BJ (cell line): ENCODE measurements at places on chromosomes 16 and 17.

- no peak for DNase-seq
Measured at GRCh38 chr17:75769536-75769935, 4.5 kb upstream of the GALK1 start.

DNA sequence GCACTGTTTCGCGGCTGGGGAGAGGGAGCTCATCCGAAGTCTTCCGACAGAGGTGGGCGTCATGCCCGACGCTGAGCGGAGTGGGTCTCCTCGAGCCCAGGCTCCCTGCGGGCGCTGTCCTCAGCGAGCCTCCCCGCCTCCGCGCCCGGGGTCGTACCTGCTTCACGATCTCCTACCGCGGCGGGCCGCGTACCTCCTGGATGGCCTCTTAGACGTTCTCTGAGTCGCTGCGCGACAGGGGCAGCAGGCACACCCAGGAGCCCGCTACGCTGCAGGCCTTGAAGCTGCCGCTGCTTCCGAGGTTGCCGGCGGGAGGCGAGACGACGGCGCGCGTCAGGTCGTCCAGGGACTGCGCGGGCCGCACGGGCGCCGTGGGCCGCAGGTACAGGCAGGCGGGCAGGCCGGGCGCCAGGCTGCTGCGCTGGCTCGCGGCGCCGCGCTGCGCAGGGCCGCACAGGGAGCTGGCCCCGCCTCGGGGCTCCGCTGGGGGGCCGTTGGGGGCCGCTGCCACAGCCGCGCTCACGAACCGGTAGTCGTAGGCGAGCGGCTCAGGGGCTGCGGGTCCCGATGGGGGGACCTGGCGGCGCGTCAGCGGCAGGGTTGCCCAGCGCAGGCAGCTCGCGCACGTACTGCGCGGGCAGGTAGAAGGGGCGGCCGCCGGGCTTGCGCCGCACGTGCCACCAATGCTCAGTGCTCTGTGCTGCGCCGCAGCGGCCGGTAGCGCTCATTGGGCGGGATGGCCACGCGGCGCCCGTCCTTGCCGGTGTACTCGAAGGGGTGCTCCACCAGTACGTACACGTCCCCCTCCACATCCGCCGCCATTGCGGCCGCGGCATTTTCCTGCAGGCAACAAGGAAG is 116.4 kb upstream of the SMURF2 start:
- DNase-seq, result no peak

DNA sequence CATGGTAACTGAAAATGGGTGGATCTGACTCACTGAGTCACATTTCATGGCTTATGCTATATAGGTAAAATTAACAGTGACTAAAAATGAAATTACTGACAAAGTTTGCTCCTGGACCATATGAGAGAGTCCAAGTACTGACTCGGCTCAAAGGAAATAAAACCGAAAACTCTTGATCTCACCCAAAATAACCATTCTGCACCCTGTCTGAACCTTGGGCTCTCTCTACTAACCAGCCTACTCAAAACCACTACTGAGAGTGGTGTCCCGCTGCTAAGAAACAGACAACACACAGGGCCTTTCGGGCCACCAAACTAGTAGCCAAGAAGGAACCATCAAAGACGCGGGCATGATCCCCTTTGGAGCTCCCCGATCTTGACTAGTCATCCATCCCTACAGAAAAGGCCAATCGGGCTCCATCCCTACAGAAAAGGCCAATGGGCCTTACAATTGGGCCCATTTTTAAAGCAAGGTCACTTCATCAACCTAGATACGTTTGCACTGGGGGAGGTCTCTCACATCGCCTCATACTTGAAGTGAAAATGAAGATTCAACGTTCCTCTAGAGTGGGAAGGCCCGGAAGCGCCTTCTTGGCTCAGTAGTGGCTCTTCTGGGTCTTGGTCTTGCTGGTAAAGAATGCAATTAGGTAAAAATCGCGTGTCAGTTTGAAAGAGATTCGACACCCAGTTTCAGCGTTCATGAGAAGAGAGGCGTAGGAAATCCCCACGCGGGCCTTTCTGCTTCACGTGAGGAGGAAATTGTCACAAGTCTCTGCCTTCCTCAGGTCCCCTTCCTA is 720 bp upstream of the ZPBP2 start:
- DNase-seq, result no peak

- no peak for DNase-seq
Measured at GRCh38 chr16:47511882-47512281, 50.8 kb downstream of the PHKB start.

DNA sequence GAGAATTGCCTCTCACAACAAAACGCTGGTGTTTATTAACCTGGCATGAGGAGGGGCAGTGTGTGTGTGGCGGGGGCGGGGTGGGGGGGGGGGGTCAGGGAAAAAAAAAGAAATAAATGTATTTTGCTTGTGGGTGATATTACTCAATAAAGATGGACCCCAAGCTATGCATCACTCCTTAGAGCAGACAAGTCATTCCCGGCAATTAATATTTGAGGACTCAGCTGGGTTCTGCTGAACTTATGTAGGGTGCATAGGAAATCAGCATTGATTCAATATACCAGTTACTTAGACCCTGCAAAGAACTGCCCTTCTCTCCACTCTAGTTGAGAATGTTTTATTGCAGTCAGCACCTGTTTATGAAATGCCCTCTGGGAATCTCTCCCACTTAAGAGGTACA is 206.2 kb upstream of the MAF start:
- no peak for DNase-seq

DNA sequence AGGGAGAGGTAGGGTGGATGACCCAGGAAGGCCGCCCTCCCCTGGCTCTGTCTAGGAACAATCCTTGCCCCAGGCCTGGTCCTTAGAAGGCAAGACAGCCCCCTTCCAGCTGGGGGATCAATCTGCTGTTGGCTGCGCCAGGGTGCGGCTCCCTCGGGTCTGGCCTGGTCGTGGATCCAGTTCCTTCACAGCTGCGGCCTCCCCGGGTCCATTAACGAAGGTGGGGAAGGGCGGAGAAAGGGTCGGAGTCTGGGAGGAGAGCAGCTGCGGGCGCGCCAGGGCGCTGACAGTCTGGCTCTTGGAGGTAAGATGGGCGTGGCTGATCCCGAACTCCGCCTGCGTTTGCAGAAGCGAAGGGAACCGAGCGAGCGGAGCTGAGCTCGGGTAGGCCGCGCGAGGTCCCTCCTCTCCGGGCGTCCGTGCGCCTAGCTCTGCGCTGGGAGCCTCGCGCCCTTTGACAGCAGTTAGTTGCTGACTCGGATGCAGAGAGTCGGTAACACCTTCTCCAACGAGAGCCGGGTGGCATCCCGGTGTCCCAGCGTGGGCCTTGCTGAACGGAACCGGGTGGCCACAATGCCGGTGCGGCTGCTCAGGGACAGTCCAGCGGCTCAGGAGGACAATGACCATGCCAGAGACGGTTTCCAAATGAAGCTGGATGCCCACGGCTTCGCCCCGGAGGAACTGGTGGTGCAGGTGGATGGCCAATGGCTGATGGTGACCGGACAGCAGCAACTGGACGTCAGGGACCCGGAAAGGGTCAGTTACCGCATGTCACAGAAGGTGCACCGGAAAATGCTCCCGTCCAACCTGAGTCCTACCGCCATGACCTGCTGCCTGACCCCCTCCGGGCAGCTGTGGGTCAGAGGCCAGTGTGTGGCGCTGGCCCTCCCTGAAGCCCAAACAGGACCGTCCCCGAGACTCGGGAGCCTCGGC is at the start of gene HSPB9:
TSS of gene HSPB9 (plus strand) at position 434 of the 933 bp plus-strand sequence. CDS start at position 481, 47 bp downstream.
- no peak for DNase-seq

DNA sequence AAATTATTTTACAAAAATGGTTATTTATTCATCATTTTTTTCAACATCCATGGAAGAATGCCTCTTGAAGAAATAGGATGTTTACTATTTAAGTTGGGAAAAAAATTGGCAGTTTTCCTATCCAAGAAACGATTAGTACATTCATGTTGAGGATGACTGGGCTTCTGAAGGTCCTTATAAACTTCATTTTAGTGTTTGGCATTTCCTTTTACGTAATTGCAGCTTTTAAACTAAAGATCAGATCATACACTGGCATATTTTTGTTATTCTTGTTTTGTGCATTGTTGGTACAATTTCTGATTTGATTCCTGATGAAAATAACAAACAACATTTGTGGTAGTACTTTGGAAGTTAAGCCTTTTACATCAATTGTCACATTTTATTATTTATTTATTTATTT is 11.5 kb downstream of the KCNJ16 start:
- no peak for DNase-seq

GRCh38 chr16:12387311-12387710 is 410.8 kb downstream of the SNX29 start:
- no peak for DNase-seq

DNA sequence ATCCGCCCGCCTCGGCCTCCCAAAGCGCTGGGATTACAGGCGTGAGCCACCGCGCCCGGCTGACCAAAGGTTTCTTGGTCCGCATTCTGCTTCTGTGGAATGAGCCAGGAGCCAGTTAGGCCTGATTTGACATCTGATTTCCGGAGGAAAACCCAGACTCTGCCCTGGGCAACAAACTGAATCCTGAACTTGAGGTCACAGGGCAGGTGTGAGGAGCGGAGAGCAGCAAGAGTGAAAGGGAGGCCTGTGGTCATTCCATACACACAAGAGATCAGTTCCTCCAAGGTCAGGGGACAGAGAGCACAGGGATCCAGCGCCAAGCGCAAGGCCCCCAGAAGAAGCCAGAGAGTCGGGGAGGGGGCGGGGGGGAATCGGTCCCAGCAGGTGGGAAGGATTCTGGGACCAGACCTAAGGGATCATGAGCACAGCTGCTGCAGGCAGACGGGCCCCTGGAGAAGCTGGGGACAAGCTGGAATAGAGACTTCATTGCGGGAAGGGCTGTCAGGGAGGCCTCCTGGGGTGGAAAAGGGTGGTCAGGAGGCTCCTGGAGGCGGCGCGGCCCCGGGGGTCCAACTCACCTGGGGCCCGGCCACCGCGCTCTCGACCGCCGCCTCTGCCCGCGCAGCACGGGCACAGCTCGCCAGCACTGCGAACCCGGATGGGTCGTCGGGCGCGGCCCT is 436 bp downstream of the SHPK start:
- no peak for DNase-seq

DNA sequence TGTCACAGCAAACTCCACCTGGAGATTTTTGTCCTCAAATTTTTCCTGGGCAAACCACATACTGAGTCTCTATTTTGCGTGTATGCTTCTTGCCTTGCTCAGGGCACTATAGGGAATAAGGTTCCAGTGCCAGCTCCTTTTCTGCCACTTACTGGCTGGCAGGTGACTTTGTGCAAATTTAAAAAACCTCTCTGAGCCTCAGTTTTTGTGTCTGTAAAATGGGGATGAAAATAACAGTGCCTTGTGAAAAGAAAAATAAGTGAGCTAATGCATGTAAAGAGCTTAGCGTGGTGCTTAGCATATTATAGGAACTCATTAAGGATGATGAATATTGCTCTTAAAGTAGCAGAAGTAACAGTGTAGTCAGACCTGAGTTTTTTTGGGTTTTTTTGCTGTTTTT is 19.9 kb downstream of the CLEC19A start:
- no peak for DNase-seq

DNA sequence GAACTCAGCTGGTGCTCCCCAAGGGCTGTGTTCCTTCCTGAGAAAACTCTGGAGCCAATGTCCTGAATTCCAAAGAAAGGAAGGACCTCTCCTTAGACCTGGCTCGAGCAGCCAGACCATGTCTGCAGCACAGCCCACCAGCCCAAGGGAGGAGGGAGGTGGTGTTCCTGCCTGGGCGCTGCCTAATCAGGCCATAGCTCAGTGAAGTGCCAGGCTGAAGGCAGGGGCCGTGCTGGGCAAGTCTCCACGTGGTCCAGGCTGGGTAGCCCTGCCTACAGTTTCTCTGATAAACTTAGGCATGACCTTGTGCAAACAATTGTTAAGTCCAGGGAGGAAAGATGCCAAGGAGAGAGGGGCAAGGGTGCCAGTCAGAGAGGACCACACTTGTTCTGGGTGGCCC is 76.8 kb downstream of the MPRIP start:
- no peak for DNase-seq

DNA sequence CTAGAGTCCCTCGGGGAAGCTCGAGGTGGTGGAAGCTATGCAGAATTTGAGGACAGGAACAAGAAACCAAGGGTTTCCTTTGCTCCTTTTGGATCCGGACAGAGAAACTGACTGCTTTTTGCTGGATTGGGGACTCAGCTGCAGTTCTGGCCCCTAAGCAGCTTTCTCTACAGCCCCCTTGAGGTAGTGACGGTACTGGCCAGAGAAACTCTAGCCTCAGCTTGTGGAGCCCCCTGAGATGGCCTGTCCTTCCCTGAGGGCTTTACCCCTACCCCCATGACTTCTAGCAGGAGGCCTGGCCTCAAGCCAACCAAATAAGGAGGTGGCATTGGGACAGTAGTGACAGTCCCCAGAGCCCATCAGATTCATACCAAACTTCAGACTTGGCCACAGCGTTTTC is 118.1 kb downstream of the IRX5 start:
- no peak for DNase-seq

DNA sequence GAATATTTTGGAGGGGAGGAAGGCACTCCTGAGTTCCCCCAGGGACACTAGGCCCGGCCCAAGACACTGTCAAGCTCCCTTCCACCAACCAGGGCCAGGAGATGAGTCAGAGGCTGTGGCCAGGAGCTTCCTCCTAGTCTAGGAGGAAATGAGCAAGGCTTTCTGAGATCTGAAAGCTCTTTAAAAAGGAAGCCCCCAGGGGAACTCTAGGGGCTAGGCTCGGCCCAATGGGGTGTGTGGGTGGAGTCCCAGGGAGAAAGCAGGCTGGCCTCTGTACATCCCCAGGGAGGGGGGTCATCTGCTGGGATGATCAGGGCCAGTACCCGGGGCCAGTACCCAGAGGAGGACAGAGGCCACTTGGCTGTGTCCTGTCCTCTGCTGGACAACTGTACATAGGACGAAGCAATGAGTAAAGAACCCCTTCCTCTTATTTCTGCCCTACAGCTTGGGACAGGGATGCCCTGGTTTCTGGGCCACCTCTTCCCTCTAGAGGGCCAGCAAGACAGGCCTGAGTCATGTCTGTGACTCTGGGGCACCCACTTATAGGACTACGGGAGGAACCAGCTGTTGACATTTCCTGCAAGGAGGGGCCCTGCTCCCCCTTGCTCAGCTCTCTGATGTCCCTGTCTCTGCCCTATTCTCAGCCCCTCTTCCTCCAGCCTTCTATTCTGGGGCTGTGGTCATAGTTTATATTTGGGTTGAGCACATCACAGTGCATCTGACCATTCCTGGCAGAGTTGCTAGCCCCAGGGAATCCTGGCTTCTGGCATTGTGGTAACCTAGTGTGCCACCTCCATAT is 2.7 kb downstream of the FHOD1 start:
- DNase-seq, result peak; percentile 64

GRCh38 chr17:17055286-17056155 is 13.3 kb downstream of the MPRIP start:
- DNase-seq, result no peak
